HT1080 (cell line): ENCODE measurements at places on chromosomes 3 and 15.

GRCh38 chr3:46998121-46998851 lies 18.8 kb downstream of the NBEAL2 start:
- DNase-seq: peak; percentile 60

DNA sequence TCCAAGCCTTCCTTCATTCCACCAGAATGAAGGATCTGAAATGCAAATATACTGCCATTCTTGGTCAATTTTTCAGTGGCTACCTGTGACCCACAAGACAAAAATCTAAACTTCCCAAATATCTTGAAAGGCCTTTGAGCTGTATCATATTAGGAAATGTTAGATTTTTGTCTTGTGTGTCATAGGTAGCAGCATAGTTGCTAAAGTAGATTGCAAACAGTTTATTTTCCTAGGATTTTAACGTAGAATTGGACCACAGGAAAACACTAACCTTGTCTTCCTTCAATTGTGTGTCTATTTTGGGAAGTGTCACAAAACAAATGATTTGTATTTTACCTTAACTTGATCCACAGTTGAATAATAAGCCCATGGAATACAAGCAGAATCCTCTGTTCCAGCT lies 42.4 kb downstream of the CP start:
- peak; percentile 66 for DNase-seq

DNA sequence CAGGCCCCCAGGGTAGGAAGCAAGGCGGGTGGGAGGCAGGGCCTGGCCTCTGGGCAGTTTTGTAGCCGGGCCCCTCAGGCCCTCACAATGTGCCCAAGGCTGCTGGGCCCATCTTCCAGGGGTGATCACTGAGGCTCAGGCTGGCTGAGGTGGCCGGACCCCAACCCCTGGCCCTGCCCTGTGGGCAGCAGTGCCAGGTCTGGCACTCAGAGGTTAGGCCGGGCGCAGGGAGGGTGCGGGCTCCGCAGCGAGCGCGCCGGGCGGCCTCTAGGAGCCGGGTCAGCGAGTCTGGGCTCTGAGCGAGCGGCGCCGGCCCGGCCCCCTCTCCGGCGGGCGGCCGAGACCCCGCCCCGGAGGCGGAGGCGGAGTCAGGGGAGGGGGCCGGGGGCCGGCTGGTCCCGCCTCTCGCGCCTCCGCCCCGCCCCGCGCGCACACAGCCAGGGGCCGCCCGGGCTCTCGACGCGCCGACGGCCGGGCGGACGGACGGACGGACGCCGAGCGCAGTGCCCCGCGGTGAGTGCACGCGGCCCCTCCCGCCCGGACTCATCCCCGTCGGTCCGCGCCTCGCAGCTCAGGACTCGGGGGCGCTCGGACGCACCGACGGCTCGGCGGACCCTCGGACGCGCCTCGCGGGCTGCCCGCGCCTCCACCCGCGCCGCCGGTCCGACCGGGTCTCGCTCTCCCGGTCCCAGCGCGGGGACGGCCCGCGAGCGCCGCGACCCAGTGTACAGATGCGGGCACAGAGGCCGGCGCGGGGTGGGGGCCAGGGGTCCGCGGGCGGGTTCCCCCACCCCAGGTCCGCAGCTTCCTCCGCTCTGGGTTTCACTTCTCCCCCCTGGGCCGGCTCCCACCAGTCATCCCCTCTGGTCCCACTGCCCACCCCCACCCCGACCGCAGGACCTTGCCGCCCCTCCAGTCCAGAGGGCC lies at the start of gene FBLN2:
TSS of gene FBLN2 (plus strand) at position 430 of the 927 bp plus-strand sequence. CDS start 21,231 bp downstream, outside the sequence.
- DNase-seq: no peak

GRCh38 chr3:52469001-52469400 lies 13.6 kb downstream of the NISCH start:
- DNase-seq: no peak

- DNase-seq: no peak
These were observed 59.5 kb upstream of the TSEN2 start for GRCh38 chr3:12424635-12425319.

GRCh38 chr3:110741891-110742290 lies 329.7 kb upstream of the NECTIN3 start:
- no peak for DNase-seq

GRCh38 chr15:67735896-67736295 lies 89.4 kb upstream of the SKOR1 start:
- peak; percentile 39 for DNase-seq

DNA sequence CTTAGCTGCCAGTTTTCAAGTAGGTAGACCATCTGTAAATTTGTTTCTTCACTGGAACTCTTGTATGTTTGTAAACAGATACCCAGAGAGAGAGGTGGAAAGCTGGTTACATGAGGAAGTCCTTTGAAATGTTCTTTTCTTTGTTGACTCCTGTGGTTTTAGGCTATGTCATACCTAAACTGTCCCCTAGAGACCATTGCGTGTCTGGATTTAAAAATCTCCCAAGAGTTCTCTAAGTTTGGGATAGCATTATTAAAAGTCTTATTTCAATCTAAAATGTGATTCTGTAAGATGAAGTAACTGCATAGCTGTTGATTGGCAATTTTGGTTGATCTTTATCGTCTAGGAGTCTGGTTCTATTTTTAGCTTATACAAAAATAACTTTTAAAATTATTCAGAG lies 127.2 kb downstream of the GHSR start:
- DNase-seq: no peak

DNA sequence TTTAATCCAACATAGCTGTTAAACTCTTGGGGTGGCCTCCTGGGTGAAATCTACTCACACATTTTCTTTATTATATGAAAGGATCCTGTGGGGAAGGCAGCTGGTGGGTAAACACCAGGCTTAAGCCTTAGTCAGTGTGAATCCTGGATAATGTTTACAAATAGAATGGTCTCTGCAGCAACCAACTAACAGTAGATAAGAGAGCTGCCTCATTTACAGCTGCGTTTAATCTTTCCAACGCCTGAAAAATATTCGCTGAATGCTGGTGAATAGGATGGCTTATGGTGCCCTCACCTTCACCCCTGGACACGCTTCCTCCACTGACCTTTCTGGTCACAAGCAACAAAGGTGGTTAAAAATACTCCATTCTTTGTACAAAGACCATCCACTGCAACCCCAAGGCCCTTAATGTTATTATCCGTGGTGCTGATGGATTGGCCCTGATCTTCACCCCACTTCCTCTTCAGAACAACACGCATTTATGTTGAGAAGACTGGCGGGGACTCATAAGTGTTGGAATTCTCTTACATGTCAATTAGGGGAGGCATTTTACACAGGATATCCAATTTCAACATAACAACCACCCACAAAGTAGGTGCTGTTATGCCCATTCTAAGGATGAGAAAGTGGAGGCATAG lies 120.0 kb upstream of the FRMD4B start:
- no peak for DNase-seq

GRCh38 chr15:63112871-63113270 lies 8.8 kb upstream of the LACTB start:
- no peak for DNase-seq

DNA sequence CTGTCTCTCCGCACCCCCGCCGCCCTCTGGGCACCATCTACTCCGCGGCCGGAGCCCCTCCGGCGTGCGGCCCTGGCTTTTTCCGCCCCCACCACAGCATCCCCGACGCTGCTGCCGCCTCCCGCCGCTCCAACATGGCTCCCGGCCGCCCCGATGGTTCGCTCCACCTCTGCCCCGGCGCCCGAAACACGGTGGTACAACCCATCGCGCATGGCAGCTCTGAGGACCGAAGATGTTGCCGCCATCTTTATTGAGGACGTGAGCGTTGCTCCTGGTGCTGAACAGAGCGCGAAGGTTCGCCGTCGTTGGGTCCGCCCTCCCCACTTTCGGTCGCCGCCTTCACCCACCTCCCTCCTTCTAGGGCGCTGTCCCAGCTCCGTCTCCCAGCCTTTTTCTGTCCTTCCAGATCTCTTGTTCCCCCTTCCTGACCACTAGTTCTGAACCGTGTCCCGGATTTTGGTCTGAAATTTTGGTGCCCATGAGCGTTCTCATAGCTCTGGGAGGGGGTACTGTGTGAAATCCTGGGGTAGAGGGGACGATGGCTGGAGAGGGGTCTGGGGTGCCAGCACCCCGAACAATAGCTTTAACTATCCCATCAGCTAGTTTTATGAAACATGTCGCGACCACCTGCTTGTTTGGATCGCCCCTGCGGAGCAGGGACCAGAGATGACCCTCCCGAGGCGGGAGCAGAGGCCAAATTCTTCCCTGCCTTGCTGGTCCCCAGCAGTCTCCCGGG lies at the start of gene CELSR3:
TSS of gene CELSR3 (minus strand) at position 134 of the 736 bp plus-strand sequence. CDS start 252 bp downstream, outside the sequence.
- peak; percentile 77 for DNase-seq

GRCh38 chr3:150680562-150680961 lies 23.2 kb downstream of the ERICH6 start:
- no peak for DNase-seq

- no peak for DNase-seq
These were observed 3.7 kb downstream of the MRAS start for GRCh38 chr3:138351916-138352550.

DNA sequence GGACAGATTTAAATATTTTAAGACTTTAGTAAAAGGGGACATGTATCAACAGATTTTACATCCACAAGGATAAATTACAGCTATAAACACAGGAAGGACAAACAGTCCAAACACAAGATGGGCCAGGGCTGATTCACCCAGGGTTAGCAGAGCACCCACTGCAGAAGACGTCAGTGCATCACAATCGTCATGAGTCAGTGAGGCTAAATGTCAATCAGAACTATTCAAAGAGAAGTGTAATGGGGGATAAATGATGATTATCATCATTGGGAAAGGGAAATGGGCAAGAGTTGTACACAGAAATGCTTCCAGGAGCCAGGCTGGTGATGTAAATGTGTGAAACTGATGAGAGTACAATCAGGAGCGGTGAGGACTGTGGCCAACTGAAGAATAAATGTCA lies 226.8 kb downstream of the PLCL2 start:
- peak; percentile 17 for DNase-seq

DNA sequence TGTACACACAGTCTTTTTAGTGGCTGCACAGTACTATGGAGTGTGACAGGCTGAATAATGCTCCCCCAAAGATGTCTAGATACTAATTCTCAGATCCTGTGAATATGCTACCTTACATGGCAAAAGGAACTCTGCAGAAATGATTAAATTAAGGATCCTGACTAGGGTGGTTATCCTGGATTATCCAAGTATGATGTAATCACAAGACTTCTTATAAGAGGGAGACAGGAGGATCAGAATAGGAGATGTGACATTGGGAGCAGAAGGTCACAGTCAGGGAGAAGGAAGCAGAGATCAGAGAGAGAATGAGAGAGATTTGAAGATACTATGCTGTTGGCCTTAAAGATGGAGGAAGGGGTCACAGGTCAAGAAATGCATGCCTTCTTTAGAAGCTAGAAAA lies 34.5 kb downstream of the GABPB1 start:
- no peak for DNase-seq

DNA sequence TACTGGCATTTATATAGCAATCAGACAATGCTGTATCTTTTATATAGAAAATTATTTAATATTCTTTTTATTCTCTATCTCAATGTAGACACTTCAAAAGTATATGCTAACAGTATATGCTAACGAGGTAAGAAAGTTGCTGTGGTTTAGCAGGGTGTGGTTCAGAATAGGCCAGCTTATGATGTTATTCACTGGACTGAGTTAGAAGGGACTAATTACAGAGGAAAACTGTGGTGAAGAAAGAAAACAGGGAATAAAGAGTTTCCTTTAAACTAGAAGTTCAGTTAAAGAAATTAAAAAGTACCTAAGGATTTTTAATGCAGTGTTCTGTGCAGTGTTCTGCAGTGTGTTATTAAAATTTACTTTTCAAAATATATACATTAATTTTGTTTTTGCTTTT lies 59.4 kb downstream of the MYO9A start:
- DNase-seq: no peak

DNA sequence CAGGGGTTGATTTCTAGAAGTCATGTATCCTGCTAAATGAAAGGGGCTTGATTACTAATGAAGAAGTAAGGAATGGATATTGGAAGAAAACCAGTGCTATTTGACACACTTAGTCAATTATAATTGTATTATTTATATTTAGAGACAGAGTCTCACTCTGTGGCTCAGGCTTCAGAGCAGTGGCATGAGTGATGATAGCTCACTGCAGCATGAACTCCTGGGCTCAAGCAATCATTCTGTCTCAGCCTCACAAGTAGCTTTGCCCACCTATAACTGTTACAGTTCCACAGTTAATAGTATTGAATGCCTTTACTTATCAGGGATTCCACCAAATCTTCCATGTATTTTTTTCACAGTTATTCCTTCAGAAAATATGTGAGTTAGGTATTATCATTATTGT lies 432.0 kb upstream of the TGFBR2 start:
- no peak for DNase-seq

GRCh38 chr3:15083252-15083651 lies 15.7 kb downstream of the RBSN start:
- no peak for DNase-seq

GRCh38 chr3:2945121-2945520 lies 165.1 kb downstream of the IL5RA start:
- no peak for DNase-seq

GRCh38 chr15:97890307-97890706 lies 70.2 kb upstream of the ARRDC4 start:
- no peak for DNase-seq

GRCh38 chr3:176490357-176490756 lies 706.9 kb downstream of the TBL1XR1 start:
- no peak for DNase-seq

GRCh38 chr3:32755761-32756160 lies 62.0 kb upstream of the TRIM71 start:
- DNase-seq: no peak

DNA sequence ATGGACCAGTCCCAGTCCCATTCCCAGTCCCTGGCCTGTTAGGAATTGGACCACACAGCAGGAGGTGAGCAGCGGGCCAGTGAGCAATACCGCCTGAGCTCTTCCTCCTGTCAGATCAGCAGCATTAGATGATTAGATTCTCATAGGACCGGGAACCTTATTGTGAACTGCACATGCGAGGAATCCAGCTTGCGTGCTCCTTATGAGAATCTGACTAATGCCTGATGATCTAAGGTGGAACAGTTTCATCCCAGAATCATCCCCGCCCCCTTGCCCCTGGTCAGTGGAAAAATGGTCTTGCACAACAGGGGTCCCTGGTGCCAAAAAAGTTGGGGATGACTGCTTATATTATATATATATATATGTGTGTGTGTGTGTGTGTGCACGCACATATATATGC lies 63.1 kb downstream of the IFT57 start:
- DNase-seq: no peak

DNA sequence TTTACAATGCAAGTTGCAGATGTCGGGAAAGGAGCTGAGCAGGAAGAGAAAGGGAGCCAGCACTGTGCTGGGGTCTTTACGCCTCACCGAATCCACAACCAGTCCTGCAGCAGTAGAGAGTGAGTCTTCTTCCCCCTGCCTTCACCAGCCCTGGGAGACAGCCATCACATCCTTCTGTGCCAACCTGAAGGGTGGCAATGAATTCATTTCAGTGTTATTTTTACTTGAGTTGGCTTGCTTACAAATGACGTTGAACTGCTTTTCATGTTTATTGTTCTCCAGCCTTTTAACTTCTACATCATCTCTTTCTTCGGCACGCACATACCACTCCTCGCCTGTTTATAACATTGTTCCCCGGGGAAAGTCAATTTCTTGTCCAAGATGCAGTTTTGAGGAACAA lies 77.1 kb downstream of the TRIM42 start:
- no peak for DNase-seq

GRCh38 chr3:47594792-47595191 lies 16.1 kb upstream of the CSPG5 start:
- DNase-seq: no peak
